ENCODE measurements at places on chromosomes 1 and 21.

DNA sequence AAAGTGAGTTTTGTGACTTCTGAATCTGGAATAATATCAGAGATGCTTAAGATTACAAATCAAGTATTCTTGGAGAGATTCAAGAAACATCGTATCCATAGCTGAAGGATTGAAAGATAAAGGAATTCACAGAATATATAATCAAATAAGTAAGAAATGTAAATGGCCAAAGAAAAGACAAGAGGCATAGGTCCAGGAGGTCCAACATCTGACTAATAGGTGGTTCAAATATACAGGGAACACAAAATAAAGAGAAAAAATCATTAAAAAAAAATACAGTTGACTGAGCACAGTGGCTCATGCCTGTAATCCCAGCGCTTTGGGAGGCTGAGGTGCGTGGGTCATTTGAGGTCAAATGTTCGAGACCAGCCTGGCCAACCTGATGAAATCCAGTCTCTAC, 6.6 kb upstream of the MIS18A start:
- DNase-seq: no peak

- peak; percentile 4 for DNase-seq
Observed at GRCh38 chr1:37764414-37764825, 500 bp downstream of the EPHA10 start.

DNA sequence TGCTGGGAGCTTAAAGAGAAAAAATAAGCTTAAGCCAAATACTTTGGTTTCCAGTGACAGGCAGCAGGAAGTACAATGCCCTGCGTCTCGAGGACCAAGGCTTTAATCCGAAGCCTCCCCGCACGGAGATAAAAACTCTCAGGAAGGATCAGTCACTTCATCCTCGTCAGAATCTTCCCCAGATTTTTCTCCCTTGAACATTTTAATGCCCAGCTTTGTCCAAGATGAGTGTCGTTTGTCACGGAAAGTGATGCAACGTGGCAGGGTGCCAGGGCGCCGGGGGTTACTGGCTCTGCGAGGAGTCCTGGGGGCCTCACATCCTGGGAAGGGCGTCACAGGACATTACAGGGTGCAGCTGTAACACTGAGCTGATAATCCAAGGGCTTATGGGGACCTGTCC, 25.2 kb upstream of the PCBP3 start:
- no peak for DNase-seq

- no peak for DNase-seq
Observed at GRCh38 chr1:175715742-175716141, 27.7 kb downstream of the TNR start.

DNA sequence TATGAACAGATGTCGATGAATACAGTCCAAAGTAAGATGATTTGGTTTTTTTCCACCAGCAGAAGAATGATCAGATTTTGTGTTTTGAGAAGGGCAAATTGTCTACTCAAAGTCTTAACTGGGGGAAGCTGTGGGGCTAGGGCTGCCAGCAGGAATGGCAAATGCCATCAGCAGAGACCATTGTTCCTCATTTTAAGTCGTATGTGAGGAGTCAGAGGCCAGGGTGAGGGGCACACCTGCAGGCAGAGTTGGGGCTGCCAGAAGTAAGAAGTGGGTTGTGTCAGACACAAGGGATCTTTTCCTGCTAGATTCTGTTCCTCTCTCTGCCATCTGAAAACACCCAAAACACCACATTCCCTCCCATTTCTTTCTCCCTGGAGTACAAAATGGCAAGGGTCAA, 8.7 kb downstream of the PARK7 start:
- no peak for DNase-seq

DNA sequence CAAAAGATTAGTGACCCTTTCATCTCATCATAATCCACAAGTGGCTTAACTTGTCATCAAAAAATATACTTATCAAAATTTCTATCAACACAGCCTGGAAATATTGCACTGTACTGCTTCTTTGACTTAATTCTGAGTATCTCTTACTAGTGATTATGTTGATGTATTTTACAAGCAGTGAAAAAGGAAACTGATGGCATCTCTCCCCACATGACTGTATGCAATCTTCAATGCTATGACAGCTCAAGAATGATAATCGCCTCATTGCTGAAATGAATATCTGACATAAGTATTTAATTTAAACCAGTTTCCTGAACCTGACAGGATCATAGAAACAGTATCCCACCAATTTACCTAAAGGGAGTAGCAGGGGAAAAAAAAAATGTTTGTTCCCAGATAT, 79.5 kb downstream of the DPYD start:
- no peak for DNase-seq

DNA sequence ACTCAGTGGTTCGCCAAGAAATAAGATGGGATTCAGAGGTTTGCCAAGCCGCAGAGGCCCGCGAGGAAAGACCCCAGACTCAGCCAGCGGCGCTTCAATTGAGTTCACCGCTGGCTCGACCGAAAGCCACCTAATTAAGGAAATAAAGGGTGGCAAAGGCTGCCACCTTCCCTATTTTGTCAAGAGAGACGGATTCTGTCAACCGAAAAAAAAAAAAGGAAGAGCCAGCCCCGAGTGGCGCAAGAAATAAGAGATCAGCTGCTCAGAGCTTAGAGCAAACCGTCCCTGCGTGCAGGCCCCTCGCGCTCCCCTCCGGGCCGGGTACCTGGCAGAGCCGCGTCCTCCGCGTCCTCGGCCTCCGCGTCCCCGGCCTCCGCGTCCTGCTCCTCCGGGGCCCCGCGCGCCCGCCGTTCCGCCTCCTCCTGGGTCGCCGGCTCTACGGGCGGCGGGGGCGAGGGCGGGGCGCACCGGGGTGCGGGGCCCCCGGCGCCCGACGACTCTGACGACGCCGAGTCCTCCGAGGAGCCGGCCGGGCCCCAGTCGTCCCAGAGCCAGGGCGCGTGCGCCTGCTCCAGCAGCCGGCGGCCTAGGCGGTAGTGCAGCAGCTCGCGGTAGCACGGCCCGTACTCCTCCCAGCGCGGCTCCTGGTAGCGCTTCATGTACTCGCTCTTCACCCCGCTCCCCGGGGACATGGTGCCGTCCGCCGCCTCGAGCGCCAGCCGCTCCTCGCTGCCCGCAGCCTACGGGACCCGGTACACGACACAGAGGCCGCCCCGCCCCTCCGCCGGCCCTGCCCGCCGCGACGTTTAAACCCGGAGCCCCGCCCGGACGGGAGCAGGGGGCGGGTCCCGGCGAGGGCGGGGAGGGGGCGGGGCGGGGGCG, 832 bp downstream of the CCSAP start:
- peak; percentile 82 for DNase-seq

- no peak for DNase-seq
Observed at GRCh38 chr1:66325594-66326380, 208.2 kb upstream of the SGIP1 start.

GRCh38 chr21:40176724-40177123, 309.5 kb downstream of the PCP4 start:
- no peak for DNase-seq

DNA sequence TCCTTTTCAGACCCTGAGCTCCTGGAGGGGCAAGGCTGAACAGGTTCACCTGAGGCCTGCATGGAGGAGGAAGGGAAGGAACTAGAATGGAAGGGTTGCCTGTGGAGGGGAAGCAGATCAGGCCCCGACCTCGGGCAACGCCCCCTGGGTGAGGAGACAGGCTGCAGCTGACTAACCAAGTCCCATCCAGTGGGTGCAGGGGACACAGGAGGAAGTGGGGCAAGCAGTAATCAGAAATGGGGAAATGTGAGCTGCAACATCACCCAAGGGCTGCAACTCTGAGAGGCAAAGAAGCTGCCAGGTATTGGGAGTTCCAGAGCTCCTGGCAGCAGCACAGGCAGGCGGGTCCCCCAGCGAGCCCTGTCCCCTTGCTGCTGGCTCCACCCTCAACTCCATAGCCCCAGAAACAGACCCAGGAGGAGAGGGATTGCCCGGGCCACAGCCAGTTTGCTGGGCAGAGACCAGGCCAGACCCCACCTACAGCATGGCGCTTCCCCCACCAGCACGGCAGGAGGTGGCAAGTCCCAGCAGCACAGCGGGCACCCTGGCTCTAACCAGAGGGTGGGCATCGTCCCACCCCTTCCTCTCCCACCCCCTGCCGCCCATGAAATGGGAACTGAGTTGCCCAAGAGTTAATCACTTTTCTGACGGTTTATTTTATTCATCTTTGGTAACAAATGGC, 38.5 kb downstream of the MRPL37 start:
- DNase-seq: no peak

GRCh38 chr1:35924838-35925237, 6.1 kb upstream of the AGO3 start:
- no peak for DNase-seq

DNA sequence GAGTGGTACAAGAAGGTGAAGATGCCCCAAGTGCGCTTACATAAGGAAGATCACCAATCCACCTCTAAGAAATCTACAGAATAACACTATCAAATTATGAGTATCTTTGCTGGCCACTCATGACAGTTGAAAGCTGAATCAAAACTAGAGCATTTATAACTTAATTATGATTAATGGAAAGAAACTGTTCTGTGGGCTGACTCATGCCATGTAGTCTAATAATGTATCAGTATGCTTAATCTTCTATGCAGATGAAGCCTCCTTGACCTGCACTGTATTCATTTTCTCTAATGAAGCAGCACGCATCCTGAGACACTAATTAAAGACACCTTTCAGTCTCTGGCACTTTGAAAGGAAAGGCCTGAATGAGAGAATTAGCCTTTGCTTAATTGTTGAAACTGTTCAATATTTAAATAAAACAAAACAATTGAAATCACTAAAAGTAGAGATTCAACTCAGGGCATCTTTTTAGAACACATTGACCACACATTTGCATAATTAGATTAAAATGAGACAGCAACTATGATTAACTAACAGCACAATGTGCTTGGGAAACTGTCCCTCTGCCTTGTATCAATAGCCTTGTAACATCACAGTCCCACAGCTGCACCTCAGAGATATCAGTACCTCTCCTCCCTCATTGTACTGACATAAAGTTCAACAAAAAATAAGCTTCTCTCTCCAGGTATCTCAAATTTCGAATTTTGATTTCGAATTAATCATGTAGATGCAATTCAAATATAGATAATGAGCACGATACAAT, 105.6 kb downstream of the NTPCR start:
- no peak for DNase-seq

DNA sequence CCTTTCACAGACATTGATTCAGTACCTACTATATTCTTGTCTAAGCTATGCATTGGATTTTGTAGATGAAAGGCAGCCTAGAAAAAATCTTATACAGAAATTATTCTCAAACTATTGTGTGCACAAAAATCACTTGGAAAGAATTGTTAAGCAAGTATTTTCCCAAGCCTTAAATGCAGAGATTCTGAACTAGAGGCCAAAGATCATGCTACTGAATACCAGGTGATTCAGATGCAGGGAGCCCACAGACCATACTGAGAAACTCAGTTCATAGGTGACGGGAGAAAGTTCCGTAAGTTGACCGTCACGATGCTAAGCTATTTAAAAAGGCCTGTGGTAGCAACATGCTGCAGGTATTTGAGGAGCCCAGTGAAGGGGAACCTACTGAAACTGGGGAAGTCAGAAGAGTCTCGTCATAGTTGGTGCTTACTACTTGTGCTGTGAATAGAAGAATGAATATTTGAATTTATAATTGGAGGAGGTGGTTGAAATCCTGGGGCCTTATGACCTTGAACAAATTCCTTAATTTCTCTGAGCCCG, 150.8 kb downstream of the NFIA start:
- no peak for DNase-seq

GRCh38 chr1:101995984-101996745, 561 bp downstream of the OLFM3 start:
- no peak for DNase-seq

DNA sequence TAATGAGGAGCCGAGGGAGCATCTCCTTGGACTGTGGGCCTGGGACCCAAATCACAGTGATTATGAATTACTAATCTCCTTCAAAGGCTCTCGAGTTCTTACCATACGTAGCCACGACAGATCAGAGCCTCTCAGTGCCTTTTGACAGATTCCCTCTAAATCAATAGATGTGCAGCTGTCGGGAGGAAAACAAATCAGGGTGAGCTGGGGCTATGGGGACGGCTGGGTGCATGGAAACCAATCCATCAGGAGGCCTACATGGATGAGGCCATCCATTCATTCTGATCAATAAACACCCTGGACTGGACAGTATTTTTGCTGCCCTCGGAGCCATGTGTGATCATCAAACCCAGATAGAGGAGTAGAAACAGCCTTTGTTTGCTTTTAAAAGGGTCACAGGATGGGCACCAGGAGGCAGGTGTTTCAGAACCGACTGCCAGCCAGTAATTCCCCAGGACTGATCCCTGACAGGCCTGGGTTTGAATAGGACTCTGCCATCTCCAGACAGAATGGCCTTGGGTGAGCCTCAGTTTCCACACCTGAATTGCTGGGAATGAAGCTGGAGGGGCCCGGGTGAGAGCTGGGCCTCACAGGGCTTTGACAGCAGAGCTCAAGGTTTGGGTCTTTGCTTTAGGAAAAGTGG, 532.8 kb downstream of the MATN1 start:
- no peak for DNase-seq

GRCh38 chr1:58290685-58291372, 255.7 kb downstream of the OMA1 start:
- no peak for DNase-seq

DNA sequence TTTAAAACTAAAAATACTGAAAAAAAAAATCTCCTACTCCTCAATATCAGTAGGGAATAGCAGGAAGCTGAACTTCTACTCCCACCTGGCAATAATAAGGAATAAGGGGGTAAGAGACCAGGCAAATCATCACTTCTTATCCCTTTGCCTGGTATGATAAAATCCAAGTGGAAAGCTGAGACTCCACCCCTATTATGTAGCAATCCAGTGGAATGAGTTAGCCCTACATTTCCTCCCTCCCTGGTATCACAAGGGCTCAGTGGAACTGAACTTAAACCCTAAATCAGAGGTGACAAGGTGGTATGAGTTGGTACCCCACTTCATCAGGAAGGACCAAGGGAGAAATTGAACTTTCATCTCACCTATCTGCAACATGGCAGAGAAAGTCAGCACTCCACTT, 25.7 kb downstream of the TRIM33 start:
- DNase-seq: no peak

- DNase-seq: no peak
Observed at GRCh38 chr1:9900142-9901043, 9.7 kb downstream of the CTNNBIP1 start.

DNA sequence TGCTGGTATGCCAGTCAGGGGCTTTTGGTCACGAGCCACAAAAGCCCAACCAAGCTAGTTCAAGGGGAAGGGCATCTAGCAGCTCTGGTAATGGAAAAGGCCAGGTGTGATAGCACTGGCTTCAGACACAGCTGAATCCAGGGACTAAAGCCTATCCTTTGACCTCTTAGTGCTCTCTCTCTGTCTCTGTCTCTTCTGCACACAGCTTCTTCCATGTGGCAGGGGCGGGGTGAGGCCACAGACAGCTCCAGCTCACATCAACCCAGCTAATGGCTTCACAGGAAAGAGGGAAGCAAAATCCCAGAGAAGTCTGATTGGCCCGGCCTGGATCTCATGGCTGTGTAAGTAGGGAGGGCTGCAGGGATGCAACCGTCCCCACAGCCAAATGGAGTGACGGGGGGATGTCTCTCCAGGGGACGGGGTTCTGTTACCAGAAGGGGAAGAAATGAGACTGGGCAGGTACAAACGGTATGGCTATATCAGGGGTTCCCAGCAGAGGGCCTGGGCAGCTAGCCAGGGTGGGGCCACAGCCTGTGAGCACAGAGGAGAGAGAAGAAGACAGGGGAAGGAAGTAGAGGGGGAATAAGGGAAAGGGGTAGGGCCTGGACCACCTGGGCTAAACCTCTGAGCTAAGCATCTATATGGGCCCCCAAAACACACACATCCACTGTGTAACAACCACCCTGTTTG, 42.4 kb downstream of the FBXO2 start:
- DNase-seq: no peak

Data from activated naive CD4-positive, alpha-beta T cell (primary cell).